ENCODE measurements at places on chromosomes 1 and 21. TPM values are rescaled to one million over a fixed set of nuclear protein-coding genes. Genes with fewer than 3 reads are reported as not detected.

The LCE2D gene
- total RNA-seq, result not detected

The PPIAL4G gene
- 0.09 TPM for total RNA-seq

The TRIM17 gene
- 0.62 TPM for total RNA-seq

The LHX8 gene
- not detected for total RNA-seq

- no peak overlapping the region for H3K4me3 ChIP-seq
- no peaks in the 10 kb centered on the region for H3K27me3 ChIP-seq
- H3K27ac ChIP-seq, result no peak overlapping the region
- H3K36me3 ChIP-seq, result no peaks in the 10 kb centered on the region
- DNase-seq, result no peak
- no peaks in the 10 kb centered on the region for H3K4me1 ChIP-seq
Observed at GRCh38 chr1:27124405-27124804, 30.5 kb downstream of the SLC9A1 start.

GRCh38 chr1:43316738-43317520, 16.1 kb downstream of the TIE1 start:
- no peaks in the 10 kb centered on the region for H3K4me1 ChIP-seq
- H3K27ac ChIP-seq, result no peak overlapping the region
- DNase-seq, result peak; percentile 34
- no peaks in the 10 kb centered on the region for H3K36me3 ChIP-seq
- H3K4me3 ChIP-seq, result no peak overlapping the region

DNA sequence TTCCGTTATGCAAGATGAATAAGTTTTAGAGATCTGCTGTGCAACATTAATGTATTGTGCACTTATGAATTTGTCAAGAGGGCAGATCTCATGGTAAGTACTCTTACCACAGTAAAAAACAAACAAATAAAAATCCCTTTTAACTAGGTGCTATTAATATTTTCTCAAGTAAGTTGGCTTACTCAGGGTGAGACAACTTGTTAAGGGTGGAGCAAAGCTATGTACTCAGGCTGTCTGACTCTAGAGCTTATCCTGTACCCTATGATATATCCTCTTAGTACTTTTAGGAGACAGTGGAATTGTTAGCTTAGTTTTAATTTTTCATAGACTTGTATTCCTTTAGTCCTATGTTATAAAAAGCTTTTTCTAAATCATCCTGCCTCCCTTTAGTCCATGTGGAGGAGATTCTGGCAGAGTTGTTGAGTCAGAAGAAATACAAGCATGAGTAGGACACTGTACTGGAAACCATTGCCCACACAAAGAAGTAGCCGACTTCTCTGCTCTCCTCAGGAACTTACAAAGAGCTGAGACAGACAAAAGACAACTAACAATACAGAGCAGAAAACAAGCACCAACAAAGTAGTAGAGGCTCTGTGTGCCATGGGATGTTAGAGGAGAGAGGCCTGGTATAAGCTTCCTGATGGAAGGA, 49.2 kb downstream of the S1PR1 start:
- no peaks in the 10 kb centered on the region for H3K36me3 ChIP-seq
- no peak overlapping the region for H3K4me3 ChIP-seq
- H3K27ac ChIP-seq, result no peak overlapping the region
- no peaks in the 10 kb centered on the region for H3K4me1 ChIP-seq

DNA sequence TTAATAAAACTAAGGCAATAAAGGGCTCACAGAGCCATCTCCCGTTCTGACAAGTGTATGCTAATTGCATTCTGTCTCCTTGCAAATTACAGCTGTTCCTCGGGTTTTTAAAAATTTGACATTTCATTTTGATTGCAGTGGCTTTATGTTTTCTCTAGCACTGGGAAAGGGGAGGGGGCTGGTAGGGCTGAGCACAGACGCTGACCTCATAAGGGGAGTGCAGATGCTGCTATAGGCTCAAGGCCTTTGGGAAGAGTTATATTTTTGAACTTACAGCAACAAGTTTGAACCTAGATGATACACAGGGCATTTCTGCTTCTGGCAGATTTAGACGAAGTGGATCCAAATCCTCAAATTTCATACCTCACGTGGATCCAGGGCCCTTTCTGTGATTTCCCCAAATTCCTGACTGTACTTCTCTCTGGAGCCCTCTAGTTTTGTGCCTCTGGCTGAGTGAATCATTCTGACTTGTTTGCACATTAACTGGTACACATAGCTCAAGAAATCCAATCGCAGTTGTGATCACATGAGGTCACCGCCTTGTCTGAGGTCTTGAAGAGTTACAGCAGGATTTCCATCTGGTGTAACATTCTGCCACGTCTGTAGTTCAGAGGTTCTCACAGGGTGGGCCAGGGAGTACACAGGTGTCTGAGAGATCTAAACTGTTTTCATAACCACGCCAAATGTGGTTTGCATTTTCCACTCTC, 230.3 kb downstream of the C1orf94 start:
- H3K4me3 ChIP-seq, result no peak overlapping the region
- H3K36me3 ChIP-seq, result no peaks in the 10 kb centered on the region
- no peak overlapping the region for H3K27ac ChIP-seq
- no peaks in the 10 kb centered on the region for H3K4me1 ChIP-seq
- DNase-seq, result no peak

DNA sequence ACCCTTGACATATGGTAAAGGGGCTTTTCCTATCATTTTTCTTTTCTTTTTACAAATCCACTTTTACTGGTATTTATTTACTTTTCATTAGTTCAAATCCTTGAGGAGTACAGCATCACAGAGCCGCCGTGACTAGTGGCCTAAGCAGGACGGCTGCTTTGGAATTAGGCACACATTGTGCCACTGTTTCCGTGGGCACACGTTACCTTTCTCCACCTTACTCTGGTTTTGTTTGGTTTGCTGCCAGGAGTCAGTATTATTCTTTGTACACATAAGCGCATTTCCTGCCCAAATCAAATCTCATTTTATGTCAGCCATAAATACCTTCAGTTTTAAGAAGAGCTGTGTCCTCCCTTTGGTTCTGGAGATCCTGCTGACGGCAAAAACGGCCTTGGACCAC, 31.2 kb downstream of the SCCPDH start:
- H3K36me3 ChIP-seq, result no peaks in the 10 kb centered on the region
- DNase-seq, result no peak
- H3K27ac ChIP-seq, result no peak overlapping the region
- H3K4me3 ChIP-seq, result no peak overlapping the region

GRCh38 chr1:154935749-154936554, 567 bp downstream of the PMVK start:
- no peaks in the 10 kb centered on the region for H3K4me1 ChIP-seq
- H3K27me3 ChIP-seq, result no peaks in the 10 kb centered on the region
- no peak for DNase-seq
- H3K27ac ChIP-seq, result peak overlapping the region; percentile 95
- peak overlapping the region; percentile 42 for H3K4me3 ChIP-seq

DNA sequence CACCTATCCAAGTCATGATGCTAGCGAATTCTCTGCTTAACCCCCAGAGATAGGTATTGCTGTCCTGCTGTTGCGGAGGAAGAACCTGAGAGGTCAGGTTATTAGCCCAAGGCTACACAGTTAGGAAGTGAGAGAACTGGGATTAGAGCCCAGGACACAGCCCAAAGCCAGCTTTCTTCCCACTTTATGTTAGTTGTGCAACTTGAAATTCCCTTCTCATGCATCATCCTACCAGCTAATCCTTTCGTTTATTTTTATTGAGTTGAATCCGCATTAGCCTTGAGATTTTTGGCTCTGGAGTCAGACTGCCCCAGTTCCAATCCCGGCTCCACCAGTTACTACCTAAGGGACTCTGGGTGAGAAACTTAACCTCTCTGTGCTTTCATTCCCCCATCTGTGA, 65.4 kb downstream of the PLEKHA6 start:
- H3K27me3 ChIP-seq, result no peaks in the 10 kb centered on the region
- H3K36me3 ChIP-seq, result no peaks in the 10 kb centered on the region
- no peak for DNase-seq
- H3K4me3 ChIP-seq, result no peak overlapping the region

DNA sequence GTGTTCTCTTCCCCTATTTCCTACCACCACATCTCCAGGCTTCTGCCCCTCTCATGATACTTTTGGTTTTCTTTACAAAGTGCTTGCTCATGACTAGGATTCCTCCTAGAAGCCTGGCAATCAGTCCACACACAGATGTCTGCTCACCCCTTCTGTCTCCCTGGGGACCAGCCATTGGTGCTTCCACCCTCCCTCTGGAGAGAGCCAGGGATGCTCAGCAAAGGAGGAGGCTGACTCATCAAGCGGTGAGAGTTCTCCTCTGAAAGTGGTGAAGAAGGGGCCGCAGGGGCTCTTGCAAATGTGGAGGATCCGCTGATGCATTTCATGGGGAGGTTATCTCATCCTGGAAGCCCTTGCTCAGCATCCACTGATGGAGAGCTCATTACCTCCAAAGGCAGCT, 14.5 kb downstream of the NT5C1A start:
- H3K36me3 ChIP-seq, result no peaks in the 10 kb centered on the region
- H3K27me3 ChIP-seq, result no peaks in the 10 kb centered on the region
- no peak overlapping the region for H3K27ac ChIP-seq
- H3K4me1 ChIP-seq, result no peaks in the 10 kb centered on the region
- DNase-seq, result no peak
- no peak overlapping the region for H3K4me3 ChIP-seq

All from aorta (tissue), 5 donors.